ENCODE measurements at places on chromosomes 11 and 22.

DNA sequence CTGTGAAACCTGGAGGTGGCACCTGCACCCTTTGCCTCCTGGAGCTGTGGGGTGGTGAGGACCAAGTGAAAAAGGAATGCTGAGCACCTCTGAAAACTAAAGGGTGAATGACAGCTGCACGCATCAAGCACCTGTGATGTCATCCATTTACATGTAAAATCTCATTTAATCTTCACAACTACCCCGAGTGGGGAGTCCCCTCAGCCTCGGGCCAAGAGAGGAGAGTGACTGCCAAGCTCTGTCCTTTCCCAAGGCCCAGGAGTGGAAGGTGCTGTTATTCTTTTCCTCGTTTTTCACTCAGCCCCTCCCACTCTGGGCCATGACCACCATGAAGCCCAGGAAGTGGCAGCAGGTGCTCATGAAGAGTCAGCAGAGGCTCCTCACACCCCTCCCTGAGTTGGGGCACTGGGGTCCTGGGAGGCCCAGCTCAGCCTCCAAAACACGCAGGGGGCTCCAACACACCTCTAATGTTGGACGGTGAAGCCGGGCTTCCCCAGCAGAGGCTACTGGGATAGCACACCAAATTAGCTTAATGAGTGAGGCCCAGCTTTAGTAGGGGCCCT lies 35.7 kb downstream of the NECTIN1 start:
- no peak for DNase-seq

DNA sequence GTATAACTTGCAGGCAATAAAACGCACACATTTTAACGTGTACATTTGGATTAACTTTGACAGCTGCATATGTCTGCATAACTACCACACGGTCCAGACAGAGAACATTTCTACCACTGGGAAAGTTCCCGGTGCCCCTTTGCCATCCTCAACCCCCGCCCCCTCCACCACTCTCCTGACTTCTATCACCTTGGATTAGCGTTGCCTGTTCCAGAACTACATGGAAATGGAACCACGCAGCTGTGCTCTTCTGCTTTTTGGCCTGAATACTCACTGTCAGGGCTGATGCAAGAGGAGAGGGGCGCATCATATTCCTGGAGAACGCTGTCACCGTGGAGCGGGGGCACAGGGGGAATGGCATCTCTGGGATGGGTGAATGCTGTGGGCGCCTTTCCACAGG lies 62.1 kb downstream of the LRP5 start:
- DNase-seq, result no peak

DNA sequence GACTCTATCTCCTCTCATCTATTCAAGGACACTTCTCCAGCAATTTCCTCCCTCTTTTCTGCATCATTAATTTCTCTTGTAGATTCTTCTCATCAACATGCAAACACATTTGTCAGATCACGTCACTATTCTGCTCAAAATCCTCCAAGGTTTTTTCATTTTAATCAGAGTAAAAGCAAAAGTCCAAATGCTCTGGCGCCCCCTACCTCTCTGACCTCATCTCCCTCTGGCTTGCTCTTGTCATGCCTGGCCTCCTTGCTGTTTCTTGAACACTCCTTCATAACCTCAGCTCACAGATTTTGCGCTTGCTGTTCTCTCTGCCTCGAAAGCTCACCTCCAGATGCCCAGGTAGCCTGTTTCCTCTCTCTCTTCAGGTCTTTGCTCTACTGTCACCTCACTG lies 22.4 kb downstream of the RTCB start:
- no peak for DNase-seq

DNA sequence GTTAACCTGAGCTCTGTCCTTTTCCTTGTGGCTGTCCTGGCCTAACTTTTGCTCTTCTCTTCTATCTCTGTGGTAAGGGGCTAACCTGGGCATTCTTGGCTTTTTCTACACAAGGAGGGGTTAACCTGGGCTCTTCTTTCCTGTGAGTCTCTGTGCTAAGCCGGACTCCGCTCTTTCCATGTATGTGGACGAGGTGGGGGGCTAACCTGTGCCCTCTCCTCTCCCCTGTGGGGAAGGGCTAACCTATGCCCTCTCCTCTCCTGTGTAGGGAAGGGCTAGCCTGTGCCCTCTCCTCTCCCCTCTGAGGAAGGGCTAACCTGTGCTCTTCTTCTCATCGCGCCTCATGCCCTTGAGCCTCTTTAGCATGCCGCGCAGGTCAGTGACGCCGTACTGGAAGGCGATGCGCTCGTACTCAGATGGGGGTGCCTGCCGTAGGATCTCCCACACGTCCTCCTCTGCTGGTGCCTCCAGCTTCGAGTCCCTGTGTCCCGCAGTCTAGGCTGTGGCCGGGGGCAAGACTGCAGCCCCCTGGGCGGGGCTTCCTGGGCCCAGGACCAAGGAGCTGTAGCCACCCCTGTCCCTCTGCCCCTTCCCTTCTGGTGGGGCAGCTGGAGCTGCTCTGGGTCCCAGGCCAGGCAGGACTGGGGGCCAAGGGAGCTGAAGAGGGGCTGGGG lies 6.5 kb downstream of the MYBPC3 start:
- DNase-seq, result no peak

DNA sequence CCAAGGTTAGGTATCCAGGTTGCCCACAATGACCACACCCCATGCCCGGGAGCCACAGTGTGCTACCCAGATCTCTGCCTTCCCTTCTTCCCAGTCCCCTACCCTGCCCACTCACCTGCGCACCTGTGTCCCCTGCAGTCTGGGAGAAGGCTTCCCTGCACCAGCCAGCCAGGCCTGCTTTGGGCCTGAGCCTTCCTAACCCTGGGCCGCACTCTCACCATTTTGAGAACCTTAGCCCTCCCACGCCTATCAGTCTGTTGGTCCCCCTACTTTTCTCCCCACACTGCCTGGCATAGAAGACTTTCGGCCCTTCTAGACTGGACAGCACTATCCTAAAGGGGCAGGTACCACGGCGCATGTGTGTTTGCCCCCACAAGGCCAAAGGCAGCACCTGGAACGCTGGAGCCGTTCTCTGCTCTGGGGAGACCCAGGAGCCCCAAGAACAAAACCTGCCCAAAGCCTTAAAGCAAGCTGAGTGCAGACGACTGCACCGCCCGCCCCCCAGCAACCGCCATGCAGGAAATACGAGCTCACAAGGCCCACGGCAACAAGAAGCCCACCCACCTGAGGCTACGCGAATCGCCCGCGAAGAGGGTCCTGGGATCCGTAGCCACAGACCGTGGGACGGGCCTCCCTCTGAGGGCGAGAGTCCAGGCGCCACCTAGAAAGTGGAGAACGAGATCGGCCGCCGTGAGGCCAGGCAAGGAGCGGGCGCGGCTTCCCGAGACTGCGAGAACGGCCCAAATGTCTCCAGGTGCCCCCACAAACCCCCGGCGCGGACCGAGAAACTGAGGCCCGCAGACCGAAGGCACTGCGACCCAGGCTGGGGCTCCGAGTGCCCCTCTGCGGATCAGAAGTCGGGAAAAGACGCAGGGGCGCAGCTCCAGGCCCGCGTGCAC lies 546 bp downstream of the GNB1L start:
- DNase-seq, result no peak

GRCh38 chr22:42528591-42529307 lies 9.2 kb upstream of the RRP7A start:
- no peak for DNase-seq

GRCh38 chr11:86632499-86633269 lies 39.7 kb downstream of the ME3 start:
- no peak for DNase-seq

GRCh38 chr11:128765104-128765503 lies 71.2 kb downstream of the FLI1 start:
- no peak for DNase-seq

- no peak for DNase-seq
These were observed 8.5 kb upstream of the WDR74 start for GRCh38 chr11:62847767-62848314.

DNA sequence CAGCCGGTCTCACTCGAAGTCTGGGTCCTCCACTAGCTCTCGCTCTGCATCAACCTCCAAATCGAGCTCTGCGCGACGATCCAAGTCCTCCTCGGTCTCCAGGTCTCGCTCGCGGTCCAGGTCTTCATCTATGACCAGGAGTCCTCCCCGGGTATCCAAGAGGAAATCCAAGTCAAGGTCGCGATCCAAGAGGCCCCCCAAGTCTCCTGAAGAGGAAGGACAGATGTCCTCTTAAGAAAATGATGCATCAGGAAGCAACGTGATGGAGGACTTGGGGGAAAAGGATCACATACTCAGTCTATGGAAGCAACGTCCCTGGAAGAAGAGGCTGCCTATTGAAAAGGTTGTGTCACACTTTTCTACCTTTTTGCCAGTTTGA lies 1.1 kb downstream of the SRSF8 start:
- DNase-seq, result no peak

- no peak for DNase-seq
These were observed 263.0 kb downstream of the OPCML start for GRCh38 chr11:133269267-133269666.

DNA sequence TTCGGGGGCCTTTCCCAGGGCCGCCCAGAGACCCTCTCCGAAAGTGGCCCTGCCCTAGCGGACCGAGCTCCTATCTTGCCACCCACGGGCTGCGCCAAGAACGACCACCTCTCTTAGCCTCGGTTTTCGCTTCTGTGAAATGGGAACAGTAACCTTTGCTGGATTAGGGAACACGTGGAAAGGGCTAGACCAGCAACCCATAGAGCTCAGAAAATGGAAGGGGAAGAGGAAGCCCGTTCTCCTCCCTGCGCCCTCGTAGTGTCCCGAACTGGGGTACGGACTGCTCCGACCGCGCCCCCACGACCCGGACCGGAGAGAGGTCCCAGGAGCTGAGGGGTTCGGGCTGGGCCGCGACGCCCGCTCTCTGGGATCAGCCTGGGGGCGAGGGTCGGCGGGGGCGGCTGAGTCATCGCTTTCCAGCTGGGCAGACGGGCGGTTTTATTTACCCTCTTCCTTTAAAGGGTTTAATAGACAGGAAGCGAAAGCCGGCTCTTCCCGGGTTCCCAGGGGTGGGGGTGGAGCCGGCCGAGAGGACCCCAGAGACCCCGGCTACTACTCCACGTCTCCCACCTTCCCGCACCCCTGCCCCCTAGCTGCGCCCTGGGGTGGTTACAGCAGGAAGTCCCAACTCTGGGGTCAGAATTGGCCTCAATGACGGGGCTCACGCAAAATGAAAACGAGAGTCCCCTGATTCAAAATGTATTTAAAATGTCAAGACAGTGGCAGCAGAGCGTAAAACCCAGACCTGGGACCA lies 907 bp upstream of the PHLDA2 start:
- DNase-seq, result no peak

GRCh38 chr11:28250192-28250591 lies 142.0 kb downstream of the METTL15 start:
- no peak for DNase-seq

- DNase-seq, result no peak
These were observed 35.6 kb downstream of the MPPED1 start for GRCh38 chr22:43447380-43447779.

DNA sequence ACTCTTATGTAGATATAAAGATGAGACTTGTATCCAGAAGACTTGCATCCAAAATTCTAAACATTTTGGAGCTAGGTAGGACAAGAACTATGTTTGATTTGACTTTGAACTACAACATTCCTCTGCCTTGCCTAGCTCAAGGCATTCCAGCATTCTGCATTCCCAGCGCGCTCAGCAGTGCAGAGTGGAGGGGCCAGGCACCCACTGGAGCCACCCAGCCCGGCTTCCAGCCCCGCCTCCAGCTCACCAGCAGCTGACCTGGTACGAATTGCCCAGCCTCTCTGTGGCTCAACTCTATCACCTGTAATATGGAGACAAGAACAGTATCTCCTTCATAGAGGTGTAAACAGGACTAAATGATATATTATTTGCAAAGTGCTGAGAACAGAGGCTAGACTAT lies 28.8 kb downstream of the PRDM10 start:
- DNase-seq, result no peak

- DNase-seq, result no peak
These were observed 88.5 kb upstream of the ANO3 start for GRCh38 chr11:26243426-26243825.

- no peak for DNase-seq
These were observed 51.8 kb downstream of the APIP start for GRCh38 chr11:34864424-34864823.

GRCh38 chr11:22922672-22923071 lies 62.4 kb upstream of the CCDC179 start:
- DNase-seq, result no peak

- DNase-seq, result no peak
These were observed 26.7 kb downstream of the AMPD3 start for GRCh38 chr11:10481560-10482349.

DNA sequence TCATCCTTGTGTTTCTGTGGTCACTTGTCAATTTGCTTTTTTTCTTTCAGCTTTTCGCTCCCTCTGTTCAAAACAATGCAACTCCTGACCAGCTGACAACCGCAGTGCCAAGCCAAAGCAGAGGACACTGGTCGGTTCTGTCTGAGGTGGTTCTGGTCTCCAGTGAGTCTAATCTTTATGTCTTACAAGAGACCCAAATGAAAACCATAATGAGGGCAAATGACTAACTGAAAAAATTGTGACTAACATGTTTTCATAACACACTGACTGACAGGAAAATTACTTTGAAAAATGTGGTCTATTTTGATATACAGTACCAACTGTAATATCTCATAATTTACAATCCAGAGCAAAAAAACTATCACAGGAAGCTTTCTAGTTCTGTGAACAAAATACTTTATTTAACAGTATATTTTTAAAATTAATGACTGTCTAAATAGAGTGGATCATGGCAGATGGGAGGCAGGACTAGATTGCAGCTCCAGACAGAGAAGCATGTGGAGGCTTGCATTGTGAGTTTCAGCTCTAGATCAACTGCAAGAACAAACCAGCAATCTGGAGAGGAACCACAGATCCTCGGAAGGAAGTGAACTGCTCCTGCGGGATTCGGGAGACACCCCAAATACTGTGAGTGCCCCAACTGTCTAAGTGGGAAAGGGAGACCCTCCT lies 311.8 kb downstream of the SBF2 start:
- no peak for DNase-seq

DNA sequence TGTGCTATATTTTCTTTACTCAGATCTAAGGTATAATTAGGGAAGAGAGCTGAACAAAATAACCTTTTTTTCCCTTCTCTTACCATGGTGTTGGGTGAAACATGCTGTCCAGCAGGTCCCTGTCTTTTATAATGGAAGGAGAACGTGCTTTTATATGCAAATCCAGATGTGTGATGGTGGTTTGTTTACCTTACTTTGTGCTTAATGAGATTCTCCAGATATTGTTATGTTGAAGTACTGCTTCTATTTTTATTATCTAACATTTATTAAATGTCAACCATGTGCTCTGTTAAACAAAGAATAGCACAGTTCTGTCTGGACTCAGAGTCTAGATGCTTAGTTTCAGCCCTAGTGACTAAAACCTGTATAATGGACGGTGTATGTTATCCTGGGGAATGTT lies 10.1 kb upstream of the GRIK4 start:
- DNase-seq, result no peak

DNA sequence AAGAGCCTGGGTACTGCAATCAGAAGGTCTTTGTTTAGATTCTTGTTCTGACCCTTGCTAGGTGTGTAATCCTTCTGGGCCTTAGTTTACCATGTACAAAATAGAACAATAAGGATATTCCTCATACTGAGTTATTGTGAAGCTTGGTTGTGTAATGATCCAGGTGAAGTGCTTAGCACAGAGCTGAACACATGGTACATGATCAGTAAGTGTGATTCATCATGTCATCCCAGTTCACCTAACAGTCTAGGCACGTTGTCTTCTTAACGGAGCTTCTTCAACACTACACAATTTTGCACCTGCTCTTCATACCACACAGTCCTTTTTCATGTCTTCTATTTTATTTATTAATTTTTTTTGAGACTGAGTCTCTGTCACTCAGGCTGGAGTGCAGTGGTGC lies 234.3 kb upstream of the TENM4 start:
- no peak for DNase-seq

GRCh38 chr11:12865863-12866595 lies 143.1 kb upstream of the RASSF10 start:
- no peak for DNase-seq

All from stimulated activated CD8-positive, alpha-beta memory T cell treated with anti-CD3 and anti-CD28 coated beads, Interleukin-4, amount 100 ng/mL, for 1 hour (primary cell).